M059J (cell line): ENCODE measurements at places on chromosomes 5 and 9. TPM values are rescaled to one million over a fixed set of nuclear protein-coding genes. Genes with fewer than 3 reads are reported as not detected.

The SPINK6 gene
- not detected in 2 replicates for total RNA-seq

The IL33 gene
- total RNA-seq: 3.7 and 3.9 TPM in 2 replicates

The GPX3 gene
- 62.3 and 68.5 TPM in 2 replicates for total RNA-seq

The NR5A1 gene
- 0.02 TPM in 1 of 2 replicates, not detected in the other for total RNA-seq

The SLC46A2 gene
- total RNA-seq: not detected in 2 replicates

- no peak for DNase-seq
Observed at GRCh38 chr5:639584-640213, 27.6 kb downstream of the CEP72 start.

DNA sequence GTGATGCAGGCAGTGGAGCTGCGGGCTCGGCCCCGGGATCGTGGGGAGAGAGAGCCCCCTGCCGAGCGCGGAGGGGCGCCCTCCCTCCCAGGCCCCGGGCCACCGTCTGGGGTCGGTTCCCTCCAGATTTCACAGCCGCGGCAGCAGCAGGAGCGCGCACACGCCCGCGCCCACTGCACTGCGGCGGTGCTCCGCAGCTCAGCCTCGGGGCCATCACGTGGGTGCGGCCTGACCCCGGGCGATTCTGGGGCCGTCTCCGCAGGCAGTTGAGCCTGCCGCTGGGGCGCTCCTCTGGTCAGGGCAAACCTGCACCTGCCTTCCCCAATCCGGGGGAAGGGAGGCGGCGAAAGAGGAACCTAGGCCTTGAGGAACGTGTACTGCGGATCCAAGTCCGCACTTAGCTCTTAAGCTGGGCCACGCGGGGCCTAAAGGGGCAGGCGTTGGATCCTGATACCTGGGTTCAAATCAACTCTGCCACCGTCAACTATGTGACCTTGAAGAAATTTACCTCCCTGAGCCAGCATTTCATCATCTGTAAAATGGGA lies 9.4 kb upstream of the DELE1 start:
- no peak for DNase-seq

DNA sequence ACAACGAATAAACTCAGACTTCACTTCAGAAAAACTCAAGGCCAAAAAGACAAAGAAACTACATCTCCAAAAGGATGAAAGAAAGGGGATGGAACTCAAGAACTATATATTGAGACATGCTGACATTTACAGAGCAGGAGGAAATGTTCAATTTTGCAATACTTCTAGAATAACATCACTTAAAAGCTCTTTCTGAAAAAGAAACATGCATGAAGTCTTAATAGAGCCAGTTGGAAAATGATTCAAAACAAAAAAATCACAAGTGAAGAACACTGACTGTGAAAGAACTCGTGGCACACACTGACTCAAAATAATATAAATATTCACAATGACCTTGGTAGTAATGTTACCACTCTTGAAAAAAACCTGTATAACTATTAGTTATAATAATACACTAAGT lies 267.8 kb upstream of the NREP start:
- DNase-seq: no peak

- peak; percentile 64 for DNase-seq
Observed at GRCh38 chr5:16856531-16856930, 79.6 kb downstream of the MYO10 start.

DNA sequence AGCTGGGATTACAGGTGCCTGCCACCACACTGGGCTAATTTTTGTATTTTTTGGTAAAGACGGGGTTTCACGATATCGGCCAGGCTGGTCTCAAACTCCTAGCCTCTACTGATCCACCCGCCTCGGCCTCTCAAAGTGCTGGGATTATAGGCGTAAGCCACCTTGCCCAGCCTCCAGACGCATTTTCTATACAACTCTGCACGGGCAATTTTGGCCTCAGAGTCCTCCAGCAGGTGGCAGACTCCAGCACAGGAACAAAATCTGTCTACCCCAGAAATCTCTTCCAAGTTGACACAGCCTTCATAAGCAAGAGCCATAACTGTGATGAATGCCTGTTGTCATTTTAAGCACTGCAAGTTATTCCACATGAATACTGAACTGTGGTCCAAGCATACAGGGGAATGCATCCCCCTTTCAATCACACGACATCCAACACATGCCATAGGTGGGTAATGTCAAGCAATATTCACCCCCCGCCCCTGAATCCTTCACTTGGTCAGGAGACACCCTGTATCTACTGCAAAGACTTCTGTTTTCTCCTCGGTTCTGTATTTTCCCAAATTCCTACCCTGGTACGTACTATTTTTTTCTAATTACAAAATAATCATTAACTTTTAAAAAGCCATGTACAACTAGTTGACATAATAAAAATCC lies 50.8 kb downstream of the ALDH7A1 start:
- peak; percentile 34 for DNase-seq

DNA sequence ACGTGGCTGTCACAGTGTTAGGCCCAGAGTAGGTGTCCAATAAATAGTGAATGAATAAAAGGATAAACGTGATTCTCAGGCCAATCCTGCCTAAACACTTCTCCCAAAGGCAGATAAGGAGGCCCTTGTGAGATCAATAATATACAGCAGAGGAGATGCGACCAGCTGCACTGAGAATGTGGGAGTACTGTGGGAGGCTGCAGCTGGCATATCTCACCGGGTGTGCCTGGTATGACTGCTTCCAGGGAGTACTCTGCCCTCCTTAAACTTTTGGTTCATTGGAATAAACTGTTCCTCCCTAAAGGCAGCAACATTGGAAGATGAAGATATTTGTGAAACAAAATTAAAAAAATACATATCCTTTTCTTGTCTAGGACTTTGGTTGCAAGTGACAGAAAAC lies 57.1 kb upstream of the PTPN3 start:
- DNase-seq: no peak

DNA sequence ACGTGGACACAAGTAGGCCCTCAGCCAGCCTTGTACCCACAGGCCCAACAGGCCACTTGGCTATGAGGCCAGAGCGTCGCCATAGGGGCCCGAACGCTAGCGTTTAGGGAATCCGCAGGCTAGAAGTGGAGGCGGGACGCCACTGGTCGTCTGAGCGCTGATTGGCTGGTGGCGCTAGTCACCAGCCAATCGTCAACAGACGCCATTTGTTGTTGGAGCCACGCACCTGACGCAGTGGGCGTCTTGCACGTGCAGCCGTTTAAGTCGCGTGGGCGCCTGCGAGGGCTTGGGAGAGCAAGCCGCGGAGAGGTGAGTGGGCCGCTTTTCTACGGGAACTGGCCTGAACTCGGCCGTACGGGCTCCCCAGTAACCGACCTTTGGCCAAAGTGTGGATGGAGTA lies at the start of gene DDX4:
Gene DDX4 (plus strand): TSS at position 269 of the 400 bp plus-strand sequence. CDS start 903 bp downstream, outside the sequence.
- no peak for DNase-seq

GRCh38 chr5:160750938-160751657 lies 100.9 kb downstream of the ATP10B start:
- DNase-seq: no peak

- DNase-seq: peak; percentile 63
Observed at GRCh38 chr9:105608721-105609598, 51.0 kb downstream of the FKTN start.

DNA sequence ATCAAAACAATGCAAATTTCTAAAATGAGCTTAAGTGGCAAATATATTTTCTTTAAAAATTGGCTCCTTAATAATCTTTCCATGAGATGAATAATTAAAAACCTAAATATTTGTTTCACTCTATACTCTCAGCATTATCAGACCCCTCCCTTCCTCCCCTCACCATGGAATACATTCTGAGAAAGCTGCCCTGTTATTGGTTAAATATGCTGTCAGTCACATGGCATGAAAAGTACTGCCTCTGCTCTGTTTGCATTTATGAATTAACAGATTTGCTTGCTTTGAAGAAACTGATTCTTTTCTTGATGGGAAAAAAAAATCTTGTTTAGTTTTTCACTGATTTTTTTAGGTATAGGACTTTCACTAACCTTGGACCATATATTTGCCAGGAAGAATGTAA lies 17.0 kb upstream of the RPS23 start:
- DNase-seq: peak; percentile 46
